ENCODE measurements at places on chromosomes 13 and 19.
A peak's percentile ranks its signal among the peaks of the same experiment; 100 is the strongest.

DNA sequence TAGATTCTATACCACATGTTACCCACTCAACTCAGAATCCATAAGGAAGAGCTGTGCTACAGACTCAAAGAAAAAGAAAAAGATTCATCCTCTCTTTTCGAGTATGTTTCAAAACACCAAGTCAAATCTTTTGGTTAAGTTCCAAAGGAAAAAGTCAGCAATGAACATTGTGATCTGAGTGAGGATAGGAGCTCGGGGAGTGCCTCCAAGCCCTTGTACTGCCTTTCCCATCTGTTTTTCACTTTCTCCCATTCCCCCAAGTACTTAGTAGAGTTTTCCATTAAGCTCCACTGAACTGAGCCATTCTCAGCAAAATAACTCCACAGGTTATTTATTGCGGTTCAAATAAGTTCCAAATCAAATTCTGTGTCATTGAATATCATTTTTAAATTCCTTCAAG, 47.7 kb upstream of the MAB21L1 start:
- no peak for DNase-seq

DNA sequence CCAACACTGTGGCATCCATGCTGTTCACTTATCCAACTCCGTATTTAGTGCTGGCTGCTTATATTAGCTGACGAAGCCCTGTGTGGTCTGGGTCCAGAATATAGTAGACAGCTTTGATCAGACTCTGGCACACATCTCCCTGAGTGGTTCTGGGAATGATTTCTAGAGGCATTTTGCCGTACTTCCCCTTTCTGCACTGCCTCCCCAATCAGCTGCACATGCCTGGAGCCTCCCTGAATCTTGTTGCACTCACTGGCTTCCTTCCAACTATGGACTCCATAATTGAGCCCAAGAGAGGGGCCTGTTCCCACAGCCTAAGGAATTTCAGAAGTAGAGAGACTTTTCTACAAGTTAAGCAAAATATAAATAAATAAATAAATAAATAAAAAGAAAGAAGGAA, 30.4 kb upstream of the PCDH8 start:
- no peak for DNase-seq

DNA sequence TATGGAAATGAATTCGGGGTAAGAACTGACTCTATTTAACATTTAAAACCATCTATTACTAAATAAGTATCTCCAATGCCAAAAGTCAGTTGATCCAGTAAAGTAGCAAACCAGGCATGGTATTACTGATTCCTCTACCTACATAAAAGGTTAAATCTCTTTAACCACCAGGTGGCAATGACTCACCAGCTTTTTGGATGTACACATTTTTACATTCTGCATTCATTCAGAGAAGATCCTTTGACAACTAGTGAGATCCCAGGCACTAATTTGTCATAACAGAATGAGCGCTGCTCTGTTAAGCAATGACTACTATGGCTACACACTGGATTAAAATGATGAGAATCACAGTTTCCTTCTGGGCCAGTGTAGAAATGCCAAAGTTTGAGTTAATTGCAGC, 329.8 kb upstream of the GPC6 start:
- no peak for DNase-seq

- DNase-seq: no peak
These were observed 302.6 kb downstream of the COG6 start for GRCh38 chr13:39957868-39958677.

- no peak for DNase-seq
These were observed 3.2 kb downstream of the SELENOW start for GRCh38 chr19:47781590-47782262.

DNA sequence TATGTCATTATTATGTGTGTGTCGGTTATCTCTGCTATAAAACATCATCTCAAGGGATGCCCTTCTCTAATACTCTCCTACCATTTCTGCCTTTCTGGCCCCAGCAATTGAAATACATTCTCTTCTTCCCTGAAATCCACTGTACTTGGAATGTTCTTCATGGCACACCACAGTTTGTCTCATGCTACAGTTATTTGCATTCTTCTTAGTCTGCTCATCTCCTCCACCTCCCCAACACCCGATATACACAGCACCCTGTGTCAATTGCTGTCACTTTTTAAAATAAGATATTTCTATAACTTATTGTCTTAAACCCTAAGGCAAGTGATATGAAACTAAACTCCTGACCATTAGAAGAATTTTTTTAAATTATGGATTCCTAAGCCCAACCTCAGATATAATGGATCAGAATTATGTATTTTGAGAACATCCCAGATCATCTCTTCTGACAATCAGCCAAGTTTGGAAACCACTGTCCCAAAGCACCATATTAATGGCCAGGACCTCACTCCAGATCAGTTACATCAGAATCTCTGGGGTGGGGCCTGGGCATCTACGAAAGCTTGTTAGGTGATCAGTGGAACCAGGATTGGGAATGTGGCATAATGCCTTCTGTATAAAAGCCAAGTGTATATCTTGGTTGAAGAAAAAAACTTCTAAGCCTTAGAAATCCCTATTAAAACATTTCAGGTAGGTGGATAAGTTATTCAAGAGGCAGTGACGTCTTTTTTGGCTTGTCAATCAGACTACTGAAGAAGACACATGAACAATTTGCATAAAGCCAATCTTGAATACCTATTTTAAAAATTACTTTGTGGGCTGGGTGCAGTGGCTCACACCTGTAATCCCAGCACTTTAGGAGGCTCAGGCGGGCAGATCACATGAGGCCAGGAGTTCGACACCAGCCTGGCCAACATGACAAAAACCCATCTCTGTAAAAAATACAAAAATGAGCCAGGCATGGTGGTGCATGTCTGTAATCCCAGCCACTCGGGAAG, 30.0 kb upstream of the KBTBD7 start:
- DNase-seq: no peak

GRCh38 chr13:33633701-33634545, 184.0 kb upstream of the RFC3 start:
- DNase-seq: no peak

- no peak for DNase-seq
These were observed 191.9 kb upstream of the MIR17HG start for GRCh38 chr13:91155512-91156114.

DNA sequence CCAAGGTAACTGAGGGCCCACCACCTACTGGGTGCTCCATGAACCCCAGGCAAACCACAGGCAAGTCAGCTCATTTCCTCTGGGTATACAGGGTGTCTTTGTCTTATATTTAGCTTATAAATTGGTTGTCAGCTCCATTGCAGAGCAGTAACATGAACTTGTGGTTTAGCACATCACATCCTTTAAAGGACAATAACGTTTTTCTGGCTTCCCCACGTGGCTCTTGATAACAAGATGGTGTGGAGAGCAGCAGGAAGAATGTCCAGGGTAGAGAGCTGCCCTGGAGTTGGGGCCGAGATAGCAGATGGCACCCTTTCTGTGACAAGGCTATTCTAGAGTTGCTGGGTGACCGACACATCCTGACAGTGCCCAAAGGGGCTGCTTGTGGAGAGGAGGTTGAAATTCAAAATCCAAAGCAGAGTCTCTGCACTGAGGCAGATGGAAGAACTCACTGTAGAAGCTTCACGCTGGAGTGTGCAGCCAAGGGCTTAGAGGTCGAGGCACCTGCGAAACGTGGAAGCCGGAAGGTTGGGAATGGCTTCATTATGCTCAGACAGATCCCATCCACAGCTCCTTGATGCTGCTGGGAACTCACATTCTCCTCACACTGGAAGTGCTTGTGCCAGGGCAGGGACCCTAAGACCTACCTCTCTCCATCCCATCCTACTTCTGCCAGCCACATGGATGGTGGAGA, 133.0 kb upstream of the FRY start:
- DNase-seq: no peak

GRCh38 chr13:32845952-32846950, 170.0 kb upstream of the KL start:
- DNase-seq: no peak

GRCh38 chr13:85694992-85695391, 104.2 kb downstream of the SLITRK6 start:
- no peak for DNase-seq

DNA sequence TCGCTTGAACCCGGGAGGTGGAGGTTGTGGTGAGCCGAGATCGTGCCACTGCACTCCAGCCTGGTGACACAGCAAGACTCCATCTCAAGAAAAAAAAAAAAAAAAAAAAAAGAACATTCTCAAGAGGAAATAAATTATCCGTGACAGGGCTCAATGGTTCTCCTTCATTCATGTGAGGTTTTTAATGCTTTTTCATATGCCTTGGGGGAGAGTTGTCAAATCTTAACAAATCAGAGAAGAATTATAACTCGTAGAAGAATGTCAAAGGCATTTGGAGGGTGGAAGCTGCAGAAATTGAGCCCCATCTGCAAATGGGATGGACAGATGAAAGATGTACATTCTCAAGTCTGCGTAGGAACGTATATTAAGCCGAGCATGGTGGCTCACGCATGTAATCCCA, 34.9 kb upstream of the HOMER3 start:
- no peak for DNase-seq

- DNase-seq: no peak
These were observed 758.4 kb upstream of the SLITRK1 start for GRCh38 chr13:84640691-84641090.

DNA sequence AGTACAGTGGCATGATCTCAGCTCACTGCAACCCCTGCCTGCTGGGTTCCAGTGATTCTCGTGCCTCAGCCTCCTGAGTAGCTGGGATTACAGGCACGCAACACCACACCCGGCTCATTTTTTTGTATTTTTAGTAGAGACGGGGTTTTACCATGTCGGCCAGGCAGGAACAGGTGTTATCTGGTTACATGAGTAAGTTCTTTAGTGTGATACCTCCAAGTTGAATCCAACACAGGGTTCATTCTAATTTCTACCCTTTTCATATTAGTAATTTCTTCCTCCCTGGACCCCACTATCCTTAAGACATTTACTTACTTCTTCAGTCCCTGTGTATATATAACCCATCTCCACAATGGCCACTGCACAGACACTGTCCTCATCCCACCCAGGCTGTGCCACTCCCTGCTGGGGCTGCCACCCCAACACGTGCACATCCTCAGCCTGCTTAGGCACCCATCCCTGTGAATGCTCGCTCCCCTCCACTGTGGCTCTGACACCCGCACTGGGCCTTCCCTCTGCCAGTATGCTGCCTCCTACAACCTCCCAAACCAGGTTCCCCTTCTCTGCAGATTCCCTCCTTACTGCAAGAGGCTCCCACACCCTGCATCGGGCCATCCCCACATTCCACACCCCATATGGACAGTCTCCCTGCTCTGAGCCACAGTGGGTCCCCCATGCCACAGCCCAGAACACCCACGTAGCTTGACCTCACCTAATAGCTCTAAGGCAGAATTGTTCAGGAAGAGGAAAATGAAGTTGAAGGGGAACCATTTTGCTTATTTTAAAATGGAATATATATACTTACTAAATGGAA, 147.1 kb downstream of the TBC1D4 start:
- DNase-seq: no peak

GRCh38 chr19:31908080-31908479, 437.3 kb upstream of the ZNF507 start:
- no peak for DNase-seq

GRCh38 chr19:16247353-16248182, 49.9 kb downstream of the AP1M1 start:
- peak; percentile 86 for DNase-seq

GRCh38 chr19:7426986-7427385, 61.8 kb downstream of the PEX11G start:
- peak; percentile 29 for DNase-seq

- peak; percentile 73 for DNase-seq
These were observed 1.4 kb downstream of the PARP4 start for GRCh38 chr13:24511019-24511815.

DNA sequence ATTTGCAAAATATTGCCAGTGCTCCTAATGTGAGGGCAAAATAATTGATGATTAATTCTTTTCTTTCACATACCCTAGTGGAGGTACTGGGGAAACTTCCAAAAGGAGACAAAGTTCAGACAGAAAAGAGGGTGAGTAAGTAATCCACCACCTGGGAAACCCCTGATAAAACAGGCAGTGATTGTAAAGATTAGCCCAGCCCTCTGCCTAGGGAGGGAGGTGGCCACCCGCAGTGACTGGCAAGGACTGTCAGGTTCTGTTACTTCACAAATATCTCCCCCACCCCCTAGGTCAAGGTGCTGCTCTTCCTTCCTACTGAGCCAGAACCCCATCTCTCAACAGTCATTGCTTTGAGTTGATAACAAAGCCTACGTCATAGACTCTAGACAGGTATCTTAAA, 239.7 kb downstream of the DNAJC15 start:
- no peak for DNase-seq

DNA sequence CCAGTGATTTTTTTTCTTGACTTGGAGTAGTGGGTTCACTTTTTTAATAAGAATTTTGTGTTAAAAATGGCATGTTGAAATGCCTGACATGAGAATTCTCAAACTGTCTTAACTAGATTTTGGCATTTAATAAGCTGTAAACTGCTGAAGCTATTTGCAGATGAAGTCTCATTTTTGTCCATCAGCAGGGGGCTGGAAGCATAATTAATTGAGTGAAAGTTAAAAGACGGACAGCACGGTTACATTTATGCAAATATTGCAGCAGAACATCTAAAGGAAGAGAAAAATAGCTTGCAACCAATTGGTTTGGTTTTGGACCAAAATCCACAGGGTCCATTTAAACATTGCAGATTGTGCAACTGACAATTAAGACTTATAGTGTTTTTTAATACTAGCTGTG, 837.3 kb upstream of the KLHL1 start:
- no peak for DNase-seq

- no peak for DNase-seq
These were observed 15.0 kb upstream of the NAXD start for GRCh38 chr13:110600261-110600819.

GRCh38 chr13:64327505-64328194, 2902.5 kb downstream of the PCDH9 start:
- DNase-seq: no peak

DNA sequence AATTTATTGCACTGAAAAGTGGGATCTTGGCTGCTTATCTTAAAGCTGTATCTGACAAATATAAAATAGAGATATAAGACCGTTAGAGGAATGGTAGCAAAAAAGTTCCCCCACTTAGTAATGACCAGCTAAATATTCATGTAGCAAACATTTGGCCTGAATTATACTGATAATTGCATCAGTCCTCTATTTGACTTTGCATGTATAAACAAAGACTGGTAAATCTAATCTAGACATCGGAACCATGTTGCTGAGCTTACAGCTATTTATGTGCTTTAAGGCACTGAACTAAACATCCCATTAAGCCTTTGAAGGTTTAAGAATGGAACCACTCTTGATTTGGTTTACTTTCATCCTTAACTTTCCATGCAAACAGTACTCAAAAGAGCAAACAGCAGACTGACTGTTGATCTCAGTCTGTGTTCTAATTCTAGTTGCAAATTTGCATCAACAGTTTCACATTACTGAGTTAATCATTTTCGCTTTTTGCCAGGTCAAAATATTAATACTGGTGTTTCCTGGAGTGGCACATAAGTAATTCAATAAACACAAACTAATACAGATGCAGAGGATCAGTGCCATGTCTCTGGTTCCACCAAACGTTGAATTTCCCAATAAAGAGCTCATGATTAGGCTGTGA, 203.5 kb upstream of the HTR2A start:
- DNase-seq: no peak

GRCh38 chr19:11450570-11451326, 15.3 kb downstream of the PRKCSH start:
- no peak for DNase-seq

- DNase-seq: no peak
These were observed 24.0 kb downstream of the ZNF564 start for GRCh38 chr19:12527034-12527836.

- DNase-seq: no peak
These were observed 35.7 kb downstream of the LACC1 start for GRCh38 chr13:43915451-43915850.

GRCh38 chr19:16944626-16945363, 56.0 kb downstream of the F2RL3 start:
- DNase-seq: no peak
